Thoracic aorta (tissue), 2 donors: ENCODE measurements at places on chromosomes 2 and 18.

DNA sequence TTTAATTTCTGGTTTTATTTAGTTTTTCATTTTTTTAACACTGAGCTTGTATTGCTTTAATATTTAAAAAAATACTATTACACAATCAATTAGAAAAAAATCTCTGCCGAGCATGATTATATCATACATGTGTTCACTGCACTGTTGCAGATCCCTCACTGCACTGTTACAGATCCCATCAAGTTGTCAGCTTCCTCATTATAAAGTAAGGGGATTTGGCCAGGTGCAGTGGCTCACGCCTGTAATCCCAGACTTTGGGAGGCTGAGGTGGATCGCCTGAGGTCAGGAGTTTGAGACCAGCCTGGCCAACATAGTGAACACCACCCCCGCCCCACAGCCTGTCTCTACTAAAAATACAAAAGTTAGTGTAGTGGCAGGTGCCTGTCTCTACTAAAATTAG is 33.0 kb upstream of the METTL21A start:
- DNase-seq: no peak

DNA sequence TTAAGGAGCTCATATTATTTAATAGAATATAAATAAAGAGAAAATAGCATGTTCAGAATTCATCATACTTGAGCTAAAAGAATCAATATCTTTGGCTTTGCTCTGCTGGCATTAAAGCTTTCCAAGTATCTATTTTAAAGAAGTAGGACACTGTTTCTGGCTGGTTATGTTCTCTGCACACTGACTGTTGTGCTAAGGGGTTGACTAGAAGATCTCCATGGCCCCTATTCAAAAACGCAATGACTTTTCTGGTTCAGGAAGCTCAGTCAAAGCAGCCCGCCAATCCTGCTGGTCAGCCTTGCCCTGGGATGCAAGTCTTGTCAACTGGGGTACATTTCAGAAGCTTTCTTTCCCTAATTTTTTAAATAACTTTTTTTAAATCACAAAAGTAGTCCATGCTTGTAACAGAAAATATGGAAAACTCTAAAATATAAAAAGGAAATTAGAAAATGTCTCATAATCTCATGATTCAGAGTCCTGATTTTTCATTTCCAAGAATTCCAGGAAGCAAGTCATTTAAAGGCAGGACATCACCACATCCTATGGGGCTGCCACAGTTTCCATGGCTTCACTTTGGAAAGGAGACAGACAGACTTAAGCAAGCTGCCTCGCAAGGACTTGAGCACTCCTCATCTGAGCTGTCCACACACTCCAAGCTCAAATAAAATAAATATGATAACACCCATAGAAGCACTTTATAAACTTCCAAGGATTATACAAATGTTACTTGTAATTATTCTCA is 195.1 kb downstream of the TXNL1 start:
- DNase-seq: no peak

- DNase-seq: no peak
Measured at GRCh38 chr2:185128996-185129395, 530.7 kb downstream of the ZNF804A start.

GRCh38 chr2:69790601-69790959 is 38.9 kb upstream of the GMCL1 start:
- no peak for DNase-seq

- no peak for DNase-seq
Measured at GRCh38 chr2:36695746-36696415, 626 bp upstream of the VIT start.

DNA sequence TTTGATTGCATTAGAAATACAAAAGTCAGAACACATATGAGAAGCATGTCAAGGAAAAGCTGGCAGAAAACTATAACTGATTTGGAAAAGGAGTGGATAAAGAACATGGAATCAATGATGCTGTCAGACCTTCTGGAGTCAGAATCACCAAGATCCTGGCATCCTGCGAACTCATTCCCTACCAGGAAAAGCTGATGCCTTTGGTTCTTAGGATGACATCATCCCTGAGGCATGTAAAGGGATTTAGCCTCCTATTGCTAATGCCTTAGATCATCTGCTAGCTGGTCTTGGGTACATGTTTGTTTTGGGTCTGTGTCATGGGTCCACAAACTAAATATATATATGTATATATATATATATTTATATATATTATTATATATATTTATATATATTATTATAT is 680.7 kb downstream of the EPHA4 start:
- DNase-seq: no peak

- DNase-seq: no peak
Measured at GRCh38 chr2:163637871-163638270, 97.9 kb downstream of the FIGN start.

DNA sequence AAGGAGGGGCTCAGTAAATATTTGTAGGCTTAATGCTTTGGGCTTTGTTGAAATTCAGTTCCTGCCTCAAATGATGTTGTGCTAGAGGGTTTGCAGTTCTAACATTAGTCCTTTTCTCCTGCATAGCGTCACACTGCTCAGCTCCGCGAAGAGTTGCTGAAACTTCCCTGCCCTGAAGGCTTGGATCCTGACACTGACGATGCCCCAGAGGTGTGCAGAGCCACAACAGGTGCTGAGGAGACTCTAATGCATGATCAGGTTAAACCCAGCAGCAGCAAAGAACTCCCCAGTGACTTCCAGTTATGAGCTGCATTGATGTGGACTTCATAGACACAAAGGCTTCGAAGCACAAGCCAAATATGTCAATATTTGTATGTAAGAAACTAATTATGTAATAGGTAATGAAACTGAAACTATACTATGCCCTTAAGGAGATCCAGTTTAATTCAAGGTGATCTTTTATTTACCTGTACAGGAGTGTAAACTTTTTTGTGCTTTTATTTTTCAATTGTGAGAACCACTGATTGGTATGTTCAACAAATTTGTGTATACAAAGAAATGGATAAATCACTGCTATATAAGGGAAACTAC is 10.2 kb upstream of the TTC27 start:
- DNase-seq: no peak

DNA sequence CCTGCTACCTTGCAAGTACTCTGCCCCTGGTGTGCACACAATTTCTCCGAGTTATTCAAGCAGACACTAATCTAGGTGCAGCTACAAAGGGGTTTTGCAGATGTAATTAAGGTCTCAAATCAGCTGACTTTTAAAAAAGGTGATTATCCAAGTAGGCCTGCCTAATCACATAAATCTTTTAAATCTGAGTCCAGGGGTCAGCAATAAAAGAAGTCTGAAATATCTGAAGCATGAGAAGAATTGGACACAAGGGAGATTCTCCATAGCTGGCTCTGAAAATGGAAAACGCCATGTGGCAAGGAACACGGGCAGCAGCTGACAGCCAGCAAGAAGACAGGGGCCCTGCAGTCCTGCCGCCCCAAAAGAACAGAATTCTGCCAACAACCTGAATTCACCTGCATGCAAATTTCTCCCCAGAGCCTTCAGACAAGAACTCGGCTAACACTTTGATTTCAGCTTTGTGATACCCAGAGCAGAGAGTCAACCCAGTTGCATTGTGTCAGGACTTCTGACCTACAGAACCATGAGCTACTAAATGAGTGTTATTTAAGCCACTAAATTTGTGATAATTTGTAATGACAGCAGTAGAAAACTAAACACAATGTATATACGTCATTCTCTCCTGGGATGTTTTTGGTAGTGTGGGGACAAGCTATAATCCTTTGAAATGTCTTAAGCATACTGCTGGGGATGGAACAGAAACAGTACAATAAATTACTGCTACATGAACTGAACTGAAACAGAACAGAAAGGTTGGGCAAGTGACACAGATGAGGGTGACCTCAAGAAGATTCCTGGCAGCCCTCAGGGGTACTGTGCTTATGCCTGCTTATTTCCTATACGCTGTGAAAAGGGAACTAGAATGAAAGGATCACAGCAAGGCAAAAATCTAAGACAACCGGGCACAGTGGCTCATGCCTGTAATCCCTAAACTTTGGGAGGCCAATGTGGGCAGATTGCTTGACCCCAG is 3.2 kb downstream of the INO80C start:
- no peak for DNase-seq

GRCh38 chr18:40566510-40566844 is 1388.6 kb upstream of the PIK3C3 start:
- no peak for DNase-seq

DNA sequence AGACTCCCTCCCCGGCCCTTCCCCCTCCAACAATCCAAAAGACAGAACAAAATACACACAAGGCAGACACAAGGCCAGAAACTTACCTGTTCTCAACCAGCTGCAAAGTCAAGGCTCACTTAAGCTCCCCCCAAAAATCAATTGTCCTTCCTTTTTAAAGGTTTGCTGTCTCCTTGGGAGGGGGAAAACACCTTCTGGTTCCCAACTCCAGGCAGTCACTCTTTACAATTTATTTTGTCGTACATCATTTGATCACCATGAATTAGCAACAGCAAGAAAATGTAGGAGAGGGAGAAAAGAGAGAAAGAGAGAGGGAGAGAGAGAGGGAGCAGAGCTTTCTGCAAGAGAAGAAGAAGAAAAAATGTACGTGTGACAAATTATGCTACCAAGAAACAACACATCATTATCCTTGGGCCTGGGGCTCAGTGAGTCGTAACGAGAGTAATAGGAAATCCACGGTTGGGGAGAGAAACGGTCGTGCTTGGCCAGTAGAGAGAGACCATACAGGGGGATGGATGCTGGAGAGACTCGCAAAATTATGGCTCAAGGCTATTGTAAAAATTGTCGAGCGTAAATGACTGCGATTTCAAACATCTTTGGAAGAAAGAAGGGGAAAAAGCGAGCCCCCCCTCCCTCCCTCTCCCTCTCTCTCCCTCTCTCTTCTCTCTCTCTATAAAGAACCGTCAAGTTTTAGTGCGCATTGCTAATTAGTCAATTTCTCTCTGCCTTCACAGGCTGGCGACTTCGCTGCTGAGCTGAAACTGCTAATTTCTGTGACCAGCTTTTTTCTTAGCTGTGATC is at the start of gene KLHL14:
TSS of gene KLHL14 (minus strand) at position 443 of the 801 bp plus-strand sequence. CDS start 2,432 bp downstream, outside the sequence.
- no peak for DNase-seq

GRCh38 chr2:65918760-65919187 is 486.4 kb upstream of the SPRED2 start:
- DNase-seq: no peak

DNA sequence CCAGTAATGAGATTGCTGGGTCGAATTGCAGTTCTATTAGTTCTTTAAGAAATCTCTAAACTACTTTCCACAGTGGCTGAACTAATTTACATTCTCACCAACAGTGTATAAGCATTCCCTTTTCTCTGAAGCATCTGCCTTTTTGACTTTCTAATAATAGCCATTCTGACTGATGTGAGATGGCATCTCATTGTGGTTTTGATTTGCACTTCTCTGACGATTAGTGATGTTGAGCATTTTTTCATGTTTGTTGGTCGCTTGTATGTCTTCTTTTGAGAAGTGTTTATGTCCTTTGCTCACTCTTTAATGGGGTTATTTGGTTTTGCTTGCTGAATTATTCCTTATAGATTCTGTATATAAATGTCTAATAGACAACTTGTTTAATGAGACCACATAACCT is 69.6 kb upstream of the UGP2 start:
- DNase-seq: no peak

- DNase-seq: no peak
Measured at GRCh38 chr2:216082805-216083204, 1.1 kb downstream of the TMEM169 start.

DNA sequence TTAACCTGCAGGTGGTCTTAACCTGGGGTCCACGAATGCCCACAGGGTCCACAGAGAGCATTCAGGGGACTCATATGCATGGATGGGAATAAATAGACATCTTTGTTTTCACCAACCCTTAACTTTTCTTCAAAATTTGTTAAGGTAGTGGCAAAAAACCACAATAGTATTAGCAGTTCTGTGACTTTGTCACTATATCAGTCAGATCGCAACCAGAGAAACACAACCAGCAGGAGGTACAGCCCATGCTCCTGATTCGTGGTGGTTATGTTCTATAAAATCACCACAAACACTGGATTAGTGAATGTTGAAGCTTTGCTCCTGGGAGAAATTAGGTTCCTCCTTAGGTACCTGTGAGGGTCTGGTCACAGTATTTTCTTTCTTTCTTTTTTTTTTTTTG is 31.6 kb downstream of the B3GNT7 start:
- no peak for DNase-seq

GRCh38 chr2:212968284-212969081 is 182.9 kb downstream of the IKZF2 start:
- no peak for DNase-seq

- DNase-seq: no peak
Measured at GRCh38 chr2:143499061-143499460, 369.8 kb downstream of the ARHGAP15 start.

- no peak for DNase-seq
Measured at GRCh38 chr2:42907835-42908234, 115.5 kb upstream of the HAAO start.

GRCh38 chr2:216245391-216245975 is 126.8 kb downstream of the MARCHF4 start:
- no peak for DNase-seq

DNA sequence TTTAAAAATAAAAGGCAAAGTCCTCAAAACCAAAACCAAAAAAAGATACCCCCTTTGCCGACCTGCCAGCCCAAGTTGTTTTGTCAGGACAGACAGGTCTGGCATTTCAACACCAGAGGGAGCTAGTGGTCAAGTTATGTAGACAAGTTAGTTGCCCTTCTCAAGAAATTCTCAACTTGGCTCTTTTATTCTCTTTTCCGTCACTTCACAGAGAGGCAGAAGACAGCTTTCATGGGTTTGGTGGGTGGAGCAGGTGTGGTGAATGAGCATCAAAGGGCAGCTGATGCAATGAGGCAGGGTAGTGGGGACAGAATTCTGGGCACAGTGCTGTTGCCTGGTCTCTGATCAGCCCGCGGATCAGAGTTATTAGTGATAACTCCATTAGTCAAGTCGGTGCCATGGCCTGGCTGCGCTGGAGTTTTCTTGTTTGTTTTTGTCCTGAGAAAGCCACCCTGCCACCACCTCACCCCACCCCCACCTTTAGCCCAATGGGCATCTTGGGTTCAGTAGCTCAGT is 303.7 kb upstream of the EPAS1 start:
- peak; percentile 46 for DNase-seq

GRCh38 chr2:8882094-8882493 is 44.7 kb upstream of the KIDINS220 start:
- no peak for DNase-seq

DNA sequence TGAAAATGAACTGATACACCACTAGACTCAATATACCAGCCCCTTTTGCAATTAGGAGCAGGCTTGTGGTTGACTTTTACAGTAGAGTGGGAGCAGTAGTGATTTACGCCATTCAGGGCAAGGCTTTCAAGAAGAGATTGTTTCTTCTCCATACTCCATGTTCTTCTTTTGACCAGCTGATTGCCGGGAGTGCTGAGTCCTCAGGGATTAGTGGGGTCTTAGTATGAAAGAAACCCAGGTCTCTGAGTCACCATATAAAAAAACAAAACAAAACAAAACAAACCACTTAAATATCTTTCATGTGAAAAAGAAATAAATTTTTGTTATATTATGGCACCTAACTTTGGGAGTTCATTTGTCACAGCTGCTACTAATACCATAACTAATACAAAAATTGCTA is 465.6 kb upstream of the TRIB2 start:
- DNase-seq: no peak

GRCh38 chr2:42959234-42960001 is 167.0 kb upstream of the HAAO start:
- no peak for DNase-seq

DNA sequence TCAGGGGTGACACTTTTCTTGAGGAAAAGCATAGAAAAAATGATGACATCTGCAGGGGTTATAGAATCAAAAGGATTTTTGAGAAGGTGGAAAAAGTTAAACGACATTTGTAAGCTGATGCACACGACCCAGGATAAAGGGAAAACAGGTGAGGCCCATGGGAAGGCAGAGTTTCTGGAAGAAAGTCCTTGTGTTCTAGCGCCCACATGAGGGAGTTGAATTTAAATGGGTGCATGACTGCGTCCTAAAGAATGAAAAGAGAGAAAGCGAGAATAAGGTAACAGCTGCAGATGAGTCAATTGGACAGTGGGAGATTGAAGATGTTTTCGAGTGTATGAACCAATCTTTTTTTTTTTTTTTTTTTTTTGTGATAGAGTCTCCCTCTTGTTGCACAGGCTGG is 158.1 kb downstream of the GALR1 start:
- no peak for DNase-seq
